Activated CD4-positive, alpha-beta T cell treated with anti-CD3 and anti-CD28 coated beads for 4 hours (primary cell): ENCODE measurements at places on chromosomes 12 and 14.

- no peak for DNase-seq
These were observed 13.3 kb downstream of the BTBD7 start for GRCh38 chr14:93319494-93319893.

DNA sequence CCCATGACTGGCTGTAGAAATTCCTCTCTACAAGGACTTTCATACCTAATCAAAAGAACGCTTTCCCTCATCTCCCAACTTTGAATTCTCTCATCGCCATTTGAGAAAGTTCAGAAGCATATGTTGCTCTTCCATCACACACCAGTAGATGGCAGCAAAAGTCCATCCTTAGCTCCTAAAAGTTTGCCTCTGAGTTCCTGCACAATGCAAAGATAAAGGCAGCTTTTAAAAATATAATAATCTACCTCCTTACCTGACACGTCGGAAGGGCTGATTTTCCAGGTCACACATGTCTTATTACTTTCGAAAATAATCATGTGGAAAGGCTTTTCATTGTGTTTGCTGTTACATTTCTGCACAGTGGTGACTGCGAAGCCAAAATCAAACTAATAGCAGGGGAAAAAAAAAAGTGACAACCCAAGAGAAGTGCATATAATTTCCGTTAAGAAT, 456.7 kb upstream of the SEL1L start:
- DNase-seq: peak; percentile 9

DNA sequence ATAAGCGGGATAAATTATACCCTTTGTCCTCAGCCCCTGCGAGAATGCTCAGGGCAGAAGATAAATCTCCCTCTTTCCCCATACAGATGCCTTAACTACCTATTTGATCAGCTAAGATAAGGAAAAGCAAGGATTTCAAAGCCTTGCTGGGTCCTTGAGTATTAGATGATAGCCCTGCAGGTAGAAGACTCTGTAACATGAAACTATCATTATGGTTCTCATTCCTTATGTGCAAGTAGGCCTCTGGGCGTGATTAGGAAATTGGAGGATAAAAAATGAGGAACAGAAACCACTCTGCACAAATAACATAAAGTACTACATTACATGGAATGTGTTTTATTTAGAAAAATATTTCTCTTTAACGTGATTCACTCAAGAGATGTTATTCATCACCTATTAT, 14.5 kb upstream of the WDR89 start:
- DNase-seq: no peak

GRCh38 chr12:4243091-4243490, 30.5 kb upstream of the CCND2 start:
- DNase-seq: no peak

GRCh38 chr14:68208218-68208617, 388.6 kb downstream of the RAD51B start:
- no peak for DNase-seq

DNA sequence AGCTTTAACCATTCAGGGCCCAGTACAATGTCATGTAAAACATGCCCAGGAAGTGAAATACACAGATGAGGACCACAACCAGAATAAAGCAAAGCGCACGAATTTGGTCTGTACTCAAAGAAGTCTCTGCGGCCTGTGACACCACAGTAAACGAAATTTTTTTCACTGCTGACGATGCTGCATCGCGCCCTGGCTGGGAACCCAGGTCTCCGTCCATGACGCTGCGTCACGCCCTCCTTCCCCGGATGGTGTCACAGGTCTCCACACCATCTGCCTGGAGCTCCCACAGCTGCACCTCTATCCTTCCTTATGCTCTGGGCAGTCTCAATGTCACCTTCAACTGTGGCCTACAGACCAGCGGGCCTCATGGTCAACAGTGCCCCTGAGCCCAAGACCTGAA, 17.8 kb downstream of the ANKLE2 start:
- DNase-seq: no peak

DNA sequence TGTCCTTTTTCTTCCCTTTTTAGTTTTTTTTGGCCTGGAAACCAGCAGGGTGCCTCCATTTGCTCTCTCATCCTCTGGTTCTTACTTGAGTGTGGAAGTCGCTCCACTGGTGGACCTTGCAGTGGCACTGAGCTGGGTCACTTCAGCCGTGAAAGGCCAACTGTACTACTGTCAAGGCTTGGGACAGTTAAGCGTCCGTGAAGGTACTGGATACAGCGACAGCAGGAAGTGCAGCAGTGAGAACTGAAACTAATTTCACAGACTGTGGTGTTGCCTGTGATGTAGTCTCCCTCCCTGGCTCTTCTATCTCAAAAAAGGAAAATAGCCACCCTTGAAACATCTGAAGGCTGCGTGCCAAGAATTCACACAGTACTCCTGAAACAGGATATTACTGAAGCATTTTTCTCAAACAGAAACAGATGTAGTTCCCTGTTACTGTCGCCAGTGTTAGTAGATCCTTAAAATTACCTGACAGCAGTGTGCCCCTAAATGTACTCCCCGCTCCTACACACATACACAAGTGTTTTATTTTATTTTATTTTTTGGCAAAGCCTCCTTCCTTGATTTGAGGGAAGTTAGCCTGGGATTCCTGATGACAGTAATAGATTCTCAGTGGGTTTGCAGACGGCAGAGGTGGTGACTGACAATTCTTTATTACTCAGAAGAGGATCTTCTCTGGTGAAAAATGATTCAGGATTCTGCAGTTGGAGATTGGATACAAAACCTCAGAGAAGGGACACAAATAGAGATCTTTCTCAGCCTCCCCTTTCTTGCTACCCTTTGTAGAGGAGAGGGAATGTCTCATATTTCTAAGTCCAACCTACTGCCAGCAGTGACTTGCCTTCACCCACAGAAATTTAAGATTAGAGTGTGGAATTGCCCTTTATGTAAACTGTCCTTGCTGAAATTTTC, 4.4 kb downstream of the SUSD6 start:
- DNase-seq: peak; percentile 41

- DNase-seq: no peak
These were observed 70.1 kb upstream of the HOXC13 start for GRCh38 chr12:53868511-53868986.

DNA sequence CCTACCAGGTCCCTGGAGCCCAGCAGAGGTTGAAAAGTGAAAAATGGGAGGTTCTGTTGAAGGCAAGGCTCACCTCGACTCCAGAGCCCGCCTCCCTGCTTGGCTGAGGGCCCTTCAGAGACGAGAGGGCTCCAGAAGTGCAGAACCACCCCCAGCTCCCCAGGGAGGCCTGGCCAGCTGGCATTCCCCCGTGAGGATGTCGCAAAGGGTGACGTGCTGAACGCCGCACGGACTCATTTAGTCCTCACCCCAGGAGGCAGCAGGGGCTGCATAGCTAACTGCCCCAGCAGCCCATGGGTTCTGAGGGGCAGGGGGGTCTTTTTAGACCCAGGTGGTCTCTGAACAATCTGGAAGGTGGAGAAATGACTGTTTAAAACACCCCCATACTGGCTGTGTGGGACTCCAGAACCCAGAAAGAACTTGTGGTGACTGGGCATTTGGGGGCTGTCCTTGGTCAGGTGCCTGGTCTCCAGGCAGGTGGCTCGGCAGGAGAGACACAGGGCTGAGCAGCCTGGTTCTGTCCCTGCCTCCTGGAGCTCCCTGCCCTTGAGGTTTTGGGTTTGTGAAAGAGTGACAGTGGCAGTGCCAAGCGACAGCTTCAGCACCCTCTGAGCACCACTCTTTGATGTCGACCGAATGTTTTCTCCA, 32.0 kb downstream of the ANAPC7 start:
- DNase-seq: no peak

DNA sequence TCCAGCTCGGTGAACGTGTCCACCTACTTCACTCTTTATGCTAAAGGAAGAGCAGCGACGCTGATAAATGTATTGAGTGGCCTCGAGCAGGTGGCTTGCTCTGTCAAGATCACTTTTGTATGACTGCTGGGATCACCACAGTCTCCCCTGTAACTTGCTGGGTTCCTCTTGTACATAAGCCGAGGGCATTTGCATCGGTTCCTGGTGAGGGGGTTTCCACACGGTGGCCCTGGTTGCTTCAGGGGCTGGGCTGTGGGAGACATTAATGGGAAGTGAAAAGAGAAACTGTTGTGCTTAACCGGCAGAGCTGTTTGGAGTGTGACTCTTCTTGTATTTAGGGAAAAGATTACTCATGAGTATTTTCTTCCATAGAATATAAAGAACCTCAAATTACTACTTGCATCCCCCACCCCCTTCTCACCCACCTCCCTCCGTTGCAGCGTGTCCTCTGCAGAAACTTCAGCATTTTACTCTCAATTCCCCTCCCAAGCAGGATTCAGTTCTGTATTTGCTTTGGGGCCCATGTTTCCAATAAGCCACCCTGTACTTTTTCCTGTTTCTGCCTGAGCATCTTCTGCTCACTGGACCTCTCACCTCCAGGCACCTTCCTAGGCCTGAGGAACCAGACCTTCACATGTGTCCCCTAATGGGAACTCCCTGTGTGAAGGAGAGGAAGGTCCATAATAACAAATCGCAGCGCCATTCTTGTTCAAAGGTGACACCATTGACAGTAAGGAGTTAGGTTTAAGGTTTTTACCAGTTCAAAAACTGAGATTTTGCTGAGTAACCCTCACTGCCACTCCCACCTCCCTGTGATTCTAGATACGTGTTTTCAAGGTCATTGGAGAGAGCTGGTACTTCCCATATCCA, 187.0 kb downstream of the ETV6 start:
- peak; percentile 40 for DNase-seq

DNA sequence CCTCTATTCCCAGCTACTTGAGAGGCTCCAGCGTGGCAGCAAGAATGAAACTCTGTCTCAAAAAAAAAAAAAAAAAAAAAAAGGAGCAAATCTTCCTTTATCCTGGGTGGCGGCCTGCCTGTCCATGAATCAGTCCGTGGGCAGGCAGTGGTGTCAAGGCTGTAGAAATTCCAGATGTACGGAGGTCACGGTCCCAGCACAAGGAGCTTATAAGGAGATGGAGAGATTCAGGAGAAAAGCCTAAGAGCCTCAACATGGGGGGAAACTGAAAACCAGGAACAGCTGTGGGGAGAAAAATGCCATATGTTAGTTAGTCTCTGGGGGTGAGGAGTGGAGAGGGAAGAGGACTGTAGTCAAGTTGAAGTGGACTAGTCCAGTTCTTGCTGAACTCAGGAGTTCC, 130.5 kb upstream of the CRY1 start:
- DNase-seq: no peak
